Caudate nucleus (tissue), 63 donors: ENCODE measurements at places on chromosomes 7 and 10.

DNA sequence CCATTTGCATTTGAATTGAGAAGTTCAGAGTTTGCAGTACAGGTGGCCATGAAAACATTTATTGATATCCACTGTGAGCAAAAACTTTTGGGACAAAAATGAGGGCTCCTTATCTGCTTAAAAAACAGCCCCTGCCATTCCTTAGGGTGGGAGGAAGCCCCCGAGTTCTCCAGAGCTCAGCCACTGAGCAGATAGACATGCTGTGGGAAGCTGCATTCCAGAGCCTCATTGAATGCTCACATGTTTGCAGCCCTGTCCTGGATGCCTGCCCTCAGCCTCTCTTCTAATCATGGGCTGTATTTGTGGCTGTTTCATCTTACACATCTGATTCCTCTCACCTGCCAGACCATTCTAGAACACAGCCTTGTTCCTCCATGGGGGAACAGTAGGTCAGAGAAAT lies 33.3 kb downstream of the PLPP4 start:
- DNase-seq = no peak

DNA sequence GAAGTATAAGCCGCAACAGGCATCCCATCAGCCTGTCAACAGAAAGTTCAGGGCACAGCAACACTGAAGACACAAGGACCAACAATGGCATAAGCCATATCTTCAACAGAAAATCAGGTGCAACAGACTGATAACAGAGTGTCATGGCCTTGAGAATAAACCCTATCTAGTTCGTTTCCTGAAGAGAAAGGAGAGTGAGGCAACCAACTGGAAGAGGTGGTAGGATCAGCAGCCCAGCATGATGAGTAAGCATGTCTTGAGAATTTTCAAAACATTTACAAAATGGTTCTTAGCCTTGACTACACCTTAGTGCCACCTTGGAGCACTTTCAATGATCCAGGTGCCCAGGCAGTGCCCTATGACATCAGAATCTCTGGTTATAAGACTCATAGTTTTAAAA lies 290.2 kb upstream of the SEMA3C start:
- no peak for DNase-seq

- no peak for DNase-seq
Measured at GRCh38 chr7:17940951-17941431, 697 bp upstream of the SNX13 start.

- no peak for DNase-seq
Measured at GRCh38 chr10:7547829-7548228, 118.9 kb downstream of the ITIH5 start.

GRCh38 chr10:117896517-117896916 lies 150.2 kb downstream of the RAB11FIP2 start:
- DNase-seq = no peak

DNA sequence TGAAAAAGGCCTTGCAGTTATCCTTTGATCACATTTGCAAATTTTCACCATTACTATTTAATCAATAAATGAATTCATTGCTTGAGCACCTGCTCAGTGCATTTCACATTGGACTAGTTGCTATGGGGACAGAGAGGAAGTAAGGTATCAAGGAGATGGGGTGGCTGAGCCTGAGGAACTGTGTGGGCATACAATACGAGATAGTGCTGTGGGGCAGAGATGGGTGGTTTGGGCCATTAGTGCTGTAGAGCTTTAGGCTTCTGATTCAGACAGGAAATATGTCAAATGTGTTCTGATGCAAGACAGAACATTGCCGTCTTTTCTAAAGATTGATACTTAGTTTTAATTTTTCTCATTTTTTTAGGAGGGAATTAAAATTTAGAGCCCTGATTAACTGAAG lies 13.2 kb downstream of the ITGB8 start:
- DNase-seq = no peak

- DNase-seq = no peak
Measured at GRCh38 chr7:106609416-106609815, 51.5 kb downstream of the CCDC71L start.

DNA sequence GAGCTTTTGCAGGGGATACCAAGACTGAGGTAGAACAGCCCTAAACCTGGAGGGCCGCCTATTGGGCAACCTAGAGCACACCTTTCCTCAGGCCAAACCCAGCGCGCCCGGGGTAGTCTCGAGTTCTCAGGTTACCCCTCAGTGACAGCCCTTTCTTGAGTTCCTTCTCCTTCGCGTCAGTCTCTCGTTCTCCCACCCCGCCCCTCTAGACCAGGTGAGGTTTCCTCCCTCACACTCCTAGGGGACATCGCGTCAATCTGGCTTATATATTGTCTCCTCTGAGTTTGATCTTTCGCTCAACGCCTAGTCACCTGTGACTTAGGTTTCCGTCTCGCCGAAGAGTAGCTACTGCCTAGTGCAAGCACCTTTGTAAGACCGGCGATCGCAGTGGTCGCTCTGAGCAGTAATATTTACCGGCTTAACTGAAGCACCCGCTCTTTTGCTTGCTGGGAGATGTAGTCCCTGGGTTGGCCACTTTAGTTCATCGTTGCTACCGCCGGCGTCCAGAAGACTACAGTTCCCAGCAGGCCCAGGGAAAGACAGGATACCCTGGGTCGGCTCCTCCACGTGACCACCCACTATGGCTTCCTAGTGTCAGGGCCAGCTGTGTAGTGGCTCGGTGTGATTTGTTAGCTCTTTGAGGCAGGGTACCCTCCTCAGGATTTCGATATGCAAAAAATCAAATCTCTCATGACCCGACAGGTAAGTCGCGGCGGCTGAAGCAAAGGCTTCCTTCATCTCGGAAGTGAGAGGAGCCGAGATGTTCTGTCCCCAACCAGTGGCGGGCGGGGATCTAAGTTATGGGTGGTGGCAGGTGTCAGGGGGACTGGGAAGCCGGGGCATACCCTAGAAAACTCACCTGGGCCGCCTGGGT lies at the start of gene VPS50:
Gene VPS50, plus strand, starts transcription at position 568 of the 874 bp plus-strand sequence. Its CDS starts 102 bp downstream, at position 670.
- peak; percentile 86 for DNase-seq

GRCh38 chr7:66237906-66238772 lies 33.0 kb downstream of the TPST1 start:
- DNase-seq = no peak

DNA sequence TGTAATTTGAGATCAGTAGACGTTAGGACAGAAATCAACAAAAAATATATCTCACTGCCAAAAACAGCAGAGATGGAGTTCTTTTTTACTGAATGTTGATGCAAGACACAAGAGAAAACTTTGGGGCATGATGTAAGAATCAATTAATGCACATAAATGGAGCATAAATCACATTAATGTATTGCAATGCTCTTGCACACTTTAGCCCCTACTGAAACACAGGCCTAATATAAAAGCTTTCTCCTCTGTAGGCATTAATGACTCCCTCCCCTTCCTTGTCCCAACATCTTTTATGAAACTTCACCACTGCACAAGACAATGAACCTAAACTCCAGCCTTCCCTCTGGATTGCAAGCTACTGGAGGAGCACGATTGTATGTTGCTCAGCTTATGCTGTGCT lies 58.8 kb downstream of the CACNA2D1 start:
- no peak for DNase-seq

- DNase-seq = no peak
Measured at GRCh38 chr10:6364893-6365292, 162.2 kb downstream of the PFKFB3 start.

GRCh38 chr10:55464083-55464482 lies 663.1 kb upstream of the PCDH15 start:
- DNase-seq = no peak

- DNase-seq = no peak
Measured at GRCh38 chr10:133325440-133326222, 11.1 kb downstream of the CALY start.

- no peak for DNase-seq
Measured at GRCh38 chr7:93877742-93878141, 12.8 kb downstream of the TFPI2 start.

- DNase-seq = no peak
Measured at GRCh38 chr7:23863209-23863787, 153.3 kb downstream of the STK31 start.

GRCh38 chr10:83459124-83459523 lies 680.2 kb upstream of the GHITM start:
- DNase-seq = no peak

DNA sequence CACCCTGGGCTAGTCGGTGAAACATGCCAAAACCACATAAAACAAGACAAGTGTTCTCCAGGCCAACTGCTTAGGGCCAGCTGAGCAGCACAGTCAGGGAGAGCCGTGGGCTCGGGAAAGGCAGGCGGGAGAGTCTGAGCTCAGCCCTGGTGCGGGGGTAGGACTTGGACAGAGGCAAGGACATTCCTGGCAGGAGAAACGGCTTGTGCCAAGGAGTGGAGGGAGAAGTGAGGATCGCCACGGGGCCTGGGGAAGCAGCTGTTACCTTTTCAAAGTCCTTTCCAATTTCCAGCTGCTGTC lies 4.2 kb downstream of the ELN start:
- DNase-seq = no peak

DNA sequence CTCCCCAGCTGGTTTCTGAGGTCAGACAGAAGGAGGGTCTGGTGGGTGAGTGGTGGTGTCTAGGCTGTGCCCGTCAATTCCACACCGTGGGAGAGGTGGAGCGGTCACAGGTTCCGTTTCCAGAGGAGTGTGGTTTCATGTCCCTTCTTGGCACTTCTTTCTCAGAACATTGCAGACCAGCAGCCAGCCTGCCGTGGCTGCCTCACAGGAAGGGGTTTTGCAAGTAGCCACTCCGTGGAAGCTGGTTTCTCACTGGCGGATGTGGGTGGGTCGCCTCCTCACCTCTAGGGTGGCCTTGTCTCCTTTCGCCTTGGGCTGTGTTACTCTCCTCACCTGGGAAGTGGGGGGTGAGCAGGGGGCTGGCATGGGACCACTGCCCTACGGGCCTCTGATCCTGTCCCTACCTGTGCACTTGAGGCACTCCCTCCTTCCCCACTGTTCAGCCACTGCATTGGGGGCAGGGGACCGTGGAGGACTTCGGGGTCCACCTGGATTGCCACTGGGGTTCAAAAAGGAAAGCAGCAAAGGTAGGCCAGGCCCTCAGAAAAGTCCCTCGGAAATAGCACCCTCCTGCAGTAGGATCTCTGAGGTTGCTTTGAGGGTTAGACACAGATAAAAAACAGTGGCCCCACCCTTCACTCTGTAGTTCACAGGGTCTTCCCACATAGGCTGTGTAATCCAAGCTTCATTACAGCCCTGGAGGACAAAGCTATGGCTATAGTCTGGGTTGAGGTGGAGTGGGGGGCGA lies 33.9 kb downstream of the TSPAN14 start:
- DNase-seq = no peak

GRCh38 chr7:36165059-36165458 lies 12.0 kb downstream of the EEPD1 start:
- no peak for DNase-seq
